ENCODE measurements at places on chromosomes 11 and 22. TPM values are rescaled to one million over a fixed set of nuclear protein-coding genes. Genes with fewer than 3 reads are reported as not detected.

The GVQW3 gene
- total RNA-seq: 4.2 TPM

The OR9Q2 gene
- not detected for total RNA-seq

The ACRV1 gene
- not detected for total RNA-seq

The NTM gene
- total RNA-seq: 3.4 TPM

The DNAJB7 gene
- not detected for total RNA-seq

The CNGA4 gene
- total RNA-seq: not detected

The DEFB108B gene
- not detected for total RNA-seq

The HEPN1 gene
- total RNA-seq: not detected

The CTSW gene
- not detected for total RNA-seq

The SF3A1 gene
- 43.7 TPM for total RNA-seq

The ACTN3 gene
- total RNA-seq: not detected

The TH gene
- total RNA-seq: not detected

The TTLL1 gene
- 23.1 TPM for total RNA-seq

The SCO2 gene
- total RNA-seq: 0.49 TPM

The B3GAT1 gene
- not detected for total RNA-seq

Measured in fibroblast of the aortic adventitia (primary cell).